HL-60 (cell line): ENCODE measurements at places on chromosomes 7 and 10.

GRCh38 chr10:6803427-6803783, 223.3 kb upstream of the PRKCQ start:
- no peak for DNase-seq

DNA sequence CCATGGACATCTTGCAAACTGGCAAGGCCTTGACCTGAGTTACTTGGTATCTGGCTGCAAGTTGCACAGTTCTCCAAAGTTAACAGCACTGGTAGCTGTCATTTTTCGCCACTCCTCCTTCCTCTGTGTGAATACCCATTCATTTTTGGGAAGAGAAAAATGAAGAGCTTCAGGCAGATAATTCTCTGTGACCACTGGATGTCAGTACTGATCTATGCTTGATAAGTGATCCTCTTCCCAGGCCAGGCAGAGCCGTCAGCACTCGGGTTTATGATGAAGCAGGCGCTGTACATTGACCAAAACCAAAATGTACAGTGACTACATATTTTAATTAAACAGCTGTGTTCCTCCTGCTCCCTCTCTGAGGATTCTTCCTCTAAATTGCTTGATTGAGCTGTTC, 55.9 kb upstream of the PDZD8 start:
- no peak for DNase-seq

DNA sequence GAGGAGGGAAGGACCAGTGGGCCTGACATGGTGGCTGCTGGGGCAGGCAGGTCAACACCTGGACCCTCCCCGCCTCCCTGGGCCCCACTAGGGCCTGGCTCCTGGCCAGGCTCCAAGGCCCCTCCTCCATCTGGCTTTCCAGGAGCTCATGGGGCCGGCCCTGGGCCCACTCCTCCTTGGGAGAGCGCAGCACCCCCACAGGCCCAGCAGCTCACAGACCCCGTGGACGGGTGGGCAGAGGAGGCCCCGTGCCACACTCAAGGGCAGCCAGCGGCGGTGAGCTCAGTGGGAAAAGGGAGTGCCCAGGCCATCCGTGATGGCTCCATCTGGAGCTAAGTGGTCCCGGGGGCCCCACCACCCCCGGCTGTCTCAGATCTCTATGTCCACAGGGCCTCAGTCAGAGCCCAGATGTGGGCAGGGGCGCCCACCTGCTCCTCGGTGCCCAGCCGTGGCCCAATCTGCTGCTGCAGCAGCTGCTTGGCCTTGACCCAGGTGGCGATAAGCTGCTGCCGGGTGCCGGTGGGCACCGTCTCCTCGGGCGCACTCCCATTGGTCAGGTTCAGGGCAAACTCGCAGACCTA, 32.8 kb downstream of the CFAP46 start:
- DNase-seq: no peak

GRCh38 chr10:35437829-35438228, 101.5 kb downstream of the CCNY start:
- DNase-seq: no peak

DNA sequence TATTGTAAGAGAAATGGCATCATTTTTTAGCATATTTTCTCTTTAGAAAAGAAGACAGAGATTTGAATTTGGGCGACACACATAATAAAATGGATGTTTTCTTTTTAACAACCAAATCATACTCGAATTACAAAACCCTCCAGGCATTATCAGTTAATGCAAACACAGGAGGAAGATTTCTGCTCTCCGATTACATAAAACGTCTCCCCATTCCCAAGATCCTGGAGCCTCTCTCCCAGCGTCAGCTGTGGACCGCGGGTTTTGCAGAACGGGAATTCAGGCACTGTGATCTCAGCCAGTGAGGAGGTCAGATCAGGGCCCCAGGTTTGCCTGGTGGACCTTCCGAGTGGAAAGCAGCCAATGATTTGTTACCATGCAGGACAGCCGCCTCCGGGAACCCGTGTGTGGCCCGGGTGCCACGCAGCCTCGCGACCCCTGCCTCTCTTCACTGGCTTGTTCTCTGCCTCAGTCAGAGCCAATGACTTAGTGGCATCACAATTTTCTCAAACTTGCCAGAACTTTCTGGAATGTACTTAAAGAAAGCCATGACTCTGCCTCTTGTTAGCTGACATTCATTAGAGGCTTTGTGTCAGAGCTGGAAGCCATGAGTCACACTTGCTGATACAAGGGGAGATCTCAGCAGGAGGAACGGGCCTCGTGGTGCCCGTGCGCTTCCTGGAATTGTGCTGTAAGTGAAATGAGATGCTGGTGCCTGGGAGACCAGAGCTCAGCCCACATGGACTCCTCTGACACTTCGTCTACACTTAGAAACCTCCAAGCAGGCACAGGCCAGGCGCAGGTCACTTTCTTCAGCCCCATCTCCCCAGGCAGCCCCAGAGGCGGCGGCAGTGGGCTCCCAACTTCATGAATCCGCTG, 246.1 kb downstream of the KLF6 start:
- DNase-seq: no peak

GRCh38 chr7:151011097-151011409, 13.2 kb downstream of the ATG9B start:
- DNase-seq: no peak

- no peak for DNase-seq
Measured at GRCh38 chr10:3107426-3107961, 40.1 kb downstream of the PFKP start.

DNA sequence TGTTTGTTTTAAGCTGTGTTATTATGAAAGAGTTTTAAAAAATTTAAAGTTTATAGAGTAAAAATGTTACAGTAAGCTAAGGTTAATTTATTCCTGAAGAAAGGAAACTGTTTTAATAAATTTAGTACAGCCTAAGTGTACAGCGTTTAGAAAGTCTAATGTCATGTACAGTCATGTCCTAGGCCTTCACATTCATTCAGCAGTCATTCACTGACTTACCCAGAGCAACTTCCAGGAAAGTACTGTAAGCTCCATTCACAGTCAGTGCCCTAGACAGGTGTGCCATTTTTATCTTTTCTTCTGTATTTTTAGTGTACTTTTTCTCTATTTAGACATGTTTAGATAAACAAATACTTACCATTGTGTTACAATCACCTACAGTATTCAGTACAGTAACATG, 126.8 kb downstream of the TPK1 start:
- no peak for DNase-seq

- no peak for DNase-seq
Measured at GRCh38 chr7:4939971-4940728, 18.8 kb downstream of the MMD2 start.

DNA sequence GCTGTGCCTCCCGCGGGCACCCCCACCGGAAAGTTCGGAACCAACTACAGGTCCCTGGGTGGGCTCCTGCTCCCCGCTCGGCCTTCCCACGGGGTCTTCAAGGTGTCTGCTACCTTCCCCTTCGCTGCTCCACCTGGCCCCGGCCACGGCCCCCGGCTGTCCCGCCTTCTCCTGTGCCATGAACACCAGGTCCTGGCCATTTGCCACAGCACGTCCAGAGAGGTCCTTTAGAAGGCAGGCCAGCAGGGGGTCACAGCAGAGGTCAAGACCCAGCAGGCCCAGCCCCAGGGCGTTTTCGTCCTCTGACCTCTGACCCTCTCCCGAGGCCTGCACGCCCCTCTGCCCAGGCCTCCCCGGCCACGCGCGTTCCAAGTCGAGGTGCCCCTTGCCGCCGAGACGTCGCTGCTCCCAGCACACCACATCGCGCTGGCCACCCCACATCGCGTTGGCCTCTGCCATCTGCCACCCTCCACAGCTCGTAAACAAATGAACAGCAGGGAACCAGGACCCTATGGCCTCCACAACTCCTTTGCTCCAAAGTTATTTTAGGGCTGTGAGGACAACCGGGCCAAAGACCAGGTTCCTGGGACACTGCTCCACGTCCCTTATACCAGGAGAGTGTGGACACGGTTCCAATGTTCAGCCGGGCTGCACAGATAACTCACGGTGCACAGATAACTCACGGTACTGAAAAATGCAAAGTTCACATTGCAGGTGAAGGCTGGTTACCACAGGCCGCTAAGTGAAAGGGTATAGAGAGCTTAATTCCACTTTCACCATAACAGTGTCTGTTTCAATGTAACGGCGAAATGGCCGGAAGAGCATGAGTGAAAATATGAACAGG, 74.3 kb downstream of the CFAP46 start:
- DNase-seq: no peak

- no peak for DNase-seq
Measured at GRCh38 chr7:30750010-30750409, 1.9 kb upstream of the INMT start.

- no peak for DNase-seq
Measured at GRCh38 chr10:36788152-36788551, 337.2 kb upstream of the ANKRD30A start.

DNA sequence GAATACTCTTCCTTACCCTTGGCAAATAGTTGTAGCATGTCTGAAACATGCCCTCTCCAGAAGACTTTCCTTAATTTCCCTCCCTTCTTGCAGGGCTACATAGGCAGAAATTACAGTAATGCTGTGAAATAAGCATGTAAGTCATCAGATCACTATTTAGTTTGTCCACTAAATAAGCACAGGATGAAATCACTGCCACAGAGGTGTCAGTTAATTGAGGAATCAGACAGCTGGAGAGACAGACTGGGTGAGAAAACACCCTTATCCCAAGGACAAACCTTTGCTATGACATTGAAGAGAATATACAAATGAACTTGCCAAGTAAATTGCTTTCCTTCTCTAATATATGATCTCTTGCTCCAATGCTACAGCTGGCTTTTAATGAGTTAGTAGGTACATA, 129.3 kb downstream of the CHRM2 start:
- DNase-seq: no peak

GRCh38 chr7:21538936-21539495, 3.8 kb upstream of the DNAH11 start:
- no peak for DNase-seq

DNA sequence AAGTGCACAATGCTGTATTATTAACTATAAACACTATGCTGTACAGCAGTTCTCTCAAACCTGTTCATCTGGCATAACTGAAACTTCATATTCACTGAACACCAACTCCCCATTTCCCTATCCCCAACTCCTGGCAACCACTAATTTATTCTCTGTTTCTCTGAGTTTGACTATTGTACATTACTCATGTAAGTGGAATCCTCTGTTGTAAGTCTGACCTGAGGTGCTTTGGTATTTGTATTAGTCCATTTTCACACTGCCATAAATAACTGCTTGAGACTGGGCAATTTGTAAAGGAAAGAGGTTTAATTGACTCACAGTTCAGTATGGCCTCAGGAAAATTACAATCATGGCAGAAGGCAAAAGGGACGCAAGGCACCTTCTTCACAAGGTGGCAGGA, 266.3 kb downstream of the PPP1R3A start:
- DNase-seq: no peak

DNA sequence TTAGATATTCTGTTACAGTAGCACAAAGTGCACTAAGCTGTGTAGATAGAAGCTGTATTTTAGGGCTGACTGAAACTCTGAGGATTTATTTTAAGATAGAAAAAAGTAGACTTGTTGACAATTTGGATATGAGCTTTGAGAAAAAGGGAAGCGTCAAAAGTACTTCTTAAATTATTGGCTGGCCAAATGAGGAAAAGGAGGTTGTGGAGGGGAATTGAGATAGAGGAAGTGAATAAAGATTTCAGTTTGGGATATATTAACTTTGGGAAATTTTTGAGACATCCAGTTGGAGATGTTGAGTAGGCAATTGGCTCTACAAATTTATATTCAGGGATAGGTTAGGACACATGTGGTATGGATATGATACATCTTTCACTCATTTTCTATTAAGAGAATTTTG, 74.0 kb upstream of the CCDC6 start:
- DNase-seq: no peak

GRCh38 chr10:120209124-120209762, 247.8 kb upstream of the PLPP4 start:
- no peak for DNase-seq

- DNase-seq: peak; percentile 39
Measured at GRCh38 chr7:68176974-68177373, 1180.3 kb downstream of the TYW1 start.

- no peak for DNase-seq
Measured at GRCh38 chr7:134907000-134907399, 79.3 kb upstream of the AGBL3 start.

- no peak for DNase-seq
Measured at GRCh38 chr10:43707770-43708169, 59.1 kb upstream of the ZNF32 start.

DNA sequence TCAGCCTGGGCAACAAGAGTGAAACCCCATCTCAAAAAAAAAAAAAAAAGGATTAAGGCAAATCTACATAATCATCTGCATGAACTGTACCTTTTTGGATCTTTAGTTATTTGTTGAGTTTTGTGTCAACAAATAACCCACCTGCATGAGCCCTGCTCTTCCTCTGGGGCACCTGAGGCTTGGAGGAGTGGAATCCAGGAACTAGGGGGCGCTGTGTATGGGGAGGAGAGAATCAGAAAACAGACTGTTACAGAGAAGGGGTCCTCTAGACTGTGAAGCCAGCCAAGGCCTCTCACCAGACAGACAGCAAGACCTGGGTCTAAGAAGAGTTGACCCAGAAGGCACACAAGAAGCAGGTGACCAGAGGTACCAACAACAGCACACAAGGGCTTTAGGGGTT, 682.8 kb upstream of the NRP1 start:
- no peak for DNase-seq

DNA sequence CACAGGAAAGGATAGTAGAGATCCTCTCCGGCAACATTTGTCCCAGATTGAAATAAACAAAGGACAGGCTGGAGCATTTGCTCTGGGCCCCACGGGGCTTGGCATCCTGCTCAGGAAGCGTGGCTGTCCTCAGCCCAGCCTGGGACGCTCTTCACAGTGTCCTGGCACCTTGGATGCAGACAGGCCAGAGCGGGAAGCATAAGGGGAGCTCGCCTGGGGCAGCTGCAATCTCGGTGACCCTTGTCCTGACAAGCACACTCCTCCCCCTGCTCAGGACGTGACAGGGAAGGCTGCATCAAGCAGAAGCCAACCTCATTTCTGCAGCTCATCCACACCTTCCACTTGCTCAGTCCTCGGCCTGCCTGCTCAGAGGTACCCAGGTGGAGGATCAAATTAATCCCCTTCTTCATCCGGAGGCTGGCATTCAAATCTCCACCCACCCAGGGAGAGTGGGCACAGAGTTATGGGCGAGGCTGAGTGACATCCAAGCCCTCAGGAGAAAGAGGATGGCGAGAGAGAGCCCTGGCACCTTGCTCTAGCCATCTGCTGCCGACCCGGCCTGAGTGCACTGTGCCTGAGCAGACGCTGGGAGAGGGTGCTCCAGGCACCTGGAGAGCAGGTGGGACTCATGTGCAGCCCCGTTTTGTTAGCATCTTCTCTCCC, 47.6 kb downstream of the ABRAXAS2 start:
- DNase-seq: no peak

DNA sequence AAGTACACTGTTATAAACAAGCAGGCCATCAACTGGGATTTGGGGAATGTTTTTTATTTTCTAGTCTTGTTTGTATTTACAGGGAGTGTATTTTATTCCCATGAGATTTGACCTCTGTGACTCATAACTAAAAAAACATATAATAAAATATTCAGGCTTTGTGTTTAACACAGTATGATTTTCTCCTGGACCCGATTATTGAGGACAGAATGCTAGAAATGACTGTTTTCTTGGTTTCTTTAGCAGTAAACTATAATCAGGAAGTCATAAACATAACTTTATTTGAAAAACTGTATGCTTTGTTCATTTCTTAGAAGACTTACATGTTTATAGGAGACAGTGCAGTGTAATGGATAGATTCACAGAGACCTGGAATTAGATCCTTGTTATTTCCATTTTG, 2.1 kb downstream of the NHLRC2 start:
- no peak for DNase-seq

GRCh38 chr7:71626206-71626605, 494.3 kb downstream of the GALNT17 start:
- no peak for DNase-seq

GRCh38 chr10:5291501-5292195, 73.1 kb upstream of the UCN3 start:
- peak; percentile 89 for DNase-seq
